Stimulated activated CD8-positive, alpha-beta memory T cell treated with anti-CD3 and anti-CD28 coated beads, Interleukin-4, amount 100 ng/mL, for 1 hour (primary cell): ENCODE measurements at places on chromosomes 7 and 10.
A peak's percentile ranks its signal among the peaks of the same experiment; 100 is the strongest.

DNA sequence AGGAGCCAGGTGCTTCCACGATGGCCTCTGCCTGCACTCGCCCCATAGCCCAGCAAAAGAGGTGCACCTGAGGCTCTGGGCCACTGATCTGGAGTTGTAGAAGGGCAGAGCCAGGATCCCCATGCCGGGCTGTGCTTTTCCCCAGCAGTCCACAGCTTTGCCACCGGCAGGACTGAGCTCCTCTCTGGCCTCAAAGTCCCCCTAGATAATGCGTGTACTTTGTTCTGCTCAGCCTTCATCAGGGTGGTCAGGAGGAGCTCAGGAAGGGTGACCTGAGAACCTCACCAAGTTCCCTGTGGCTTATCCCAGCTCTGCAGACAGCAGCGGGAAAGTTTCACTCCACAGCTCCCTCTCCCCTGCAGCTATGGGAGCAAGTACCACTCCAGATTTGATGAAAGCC, 27.9 kb upstream of the UNC5B start:
- no peak for DNase-seq

- DNase-seq, result peak; percentile 84
Measured at GRCh38 chr7:128883622-128884448, 21.2 kb downstream of the ATP6V1F start.

GRCh38 chr10:23968301-23968700, 240.6 kb upstream of the KIAA1217 start:
- DNase-seq, result no peak

GRCh38 chr10:97159646-97160305, 26.0 kb downstream of the SLIT1 start:
- DNase-seq, result no peak

DNA sequence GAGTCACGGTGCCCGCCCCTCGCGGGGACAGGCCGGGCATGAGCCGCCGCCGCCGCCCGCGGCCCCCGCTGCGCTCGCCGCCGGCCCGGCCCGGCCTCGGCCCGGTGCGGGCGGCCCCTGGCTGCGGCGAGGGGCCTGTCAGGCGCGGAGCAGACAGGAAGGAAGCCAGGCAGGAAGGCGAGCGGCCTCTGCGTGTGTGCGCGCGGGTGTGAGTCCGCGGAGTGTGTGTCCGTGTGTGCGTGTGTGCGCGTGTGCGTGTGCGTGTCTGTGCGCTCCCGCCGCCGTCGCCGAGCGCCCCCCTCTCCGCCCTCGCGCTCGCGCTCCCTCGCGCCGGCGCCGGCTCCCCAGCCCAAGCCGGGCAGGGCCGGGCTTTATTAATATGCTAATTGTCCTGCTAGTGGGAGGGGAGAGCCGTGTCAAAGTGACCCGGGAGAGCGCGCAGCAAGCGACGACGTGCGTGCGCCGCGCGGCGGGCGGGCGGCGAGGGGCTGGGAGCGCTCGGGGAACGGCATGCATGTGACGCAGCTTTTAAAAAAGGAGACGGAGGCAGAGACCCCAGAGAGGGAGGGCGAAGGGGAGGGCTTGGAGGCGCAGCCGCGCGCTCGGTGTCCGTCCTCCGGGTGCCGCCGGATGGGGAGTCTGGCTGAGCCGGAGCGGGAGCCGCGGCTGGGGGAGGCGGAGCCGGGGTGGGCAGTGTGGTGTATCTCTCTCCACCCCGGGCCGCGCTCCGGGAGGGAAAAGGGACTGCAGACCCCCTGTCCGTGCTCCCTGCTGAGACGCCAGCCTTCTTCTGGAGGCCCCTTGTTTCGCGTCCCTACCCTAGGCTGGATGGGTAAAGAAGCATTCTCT, at the start of gene LDB1:
Gene LDB1 (minus strand): TSS at position 227 of the 849 bp plus-strand sequence. CDS start 258 bp downstream, outside the sequence.
- no peak for DNase-seq

DNA sequence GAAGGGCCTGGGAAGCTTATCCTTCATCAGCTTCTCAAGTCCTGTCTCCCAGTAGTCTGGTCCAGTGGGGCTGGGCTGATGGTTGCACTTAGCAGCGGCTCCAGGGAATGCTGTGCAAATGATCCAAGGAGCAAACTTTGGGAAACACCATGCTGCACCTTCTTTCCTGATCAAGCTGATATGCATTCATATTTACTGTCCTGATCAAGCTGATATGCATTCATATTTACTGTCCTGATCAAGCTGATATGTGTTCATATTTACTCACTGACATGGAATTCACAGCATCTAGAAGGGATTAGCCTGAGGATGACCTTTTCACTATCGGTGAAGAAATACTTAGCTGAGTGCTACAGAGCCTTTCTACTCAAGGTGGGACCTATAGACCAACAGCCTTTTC, 330.7 kb downstream of the BMPER start:
- DNase-seq, result no peak

- no peak for DNase-seq
Measured at GRCh38 chr10:107767185-107767584, 602.7 kb upstream of the SORCS1 start.

GRCh38 chr10:92164036-92164696, 126.7 kb downstream of the CPEB3 start:
- no peak for DNase-seq
